ENCODE measurements at places on chromosomes 5 and 9.

GRCh38 chr9:136324501-136325300 is 2.6 kb upstream of the GPSM1 start:
- no peak for DNase-seq

GRCh38 chr5:64794053-64794770 is 25.5 kb downstream of the CWC27 start:
- DNase-seq, result no peak

DNA sequence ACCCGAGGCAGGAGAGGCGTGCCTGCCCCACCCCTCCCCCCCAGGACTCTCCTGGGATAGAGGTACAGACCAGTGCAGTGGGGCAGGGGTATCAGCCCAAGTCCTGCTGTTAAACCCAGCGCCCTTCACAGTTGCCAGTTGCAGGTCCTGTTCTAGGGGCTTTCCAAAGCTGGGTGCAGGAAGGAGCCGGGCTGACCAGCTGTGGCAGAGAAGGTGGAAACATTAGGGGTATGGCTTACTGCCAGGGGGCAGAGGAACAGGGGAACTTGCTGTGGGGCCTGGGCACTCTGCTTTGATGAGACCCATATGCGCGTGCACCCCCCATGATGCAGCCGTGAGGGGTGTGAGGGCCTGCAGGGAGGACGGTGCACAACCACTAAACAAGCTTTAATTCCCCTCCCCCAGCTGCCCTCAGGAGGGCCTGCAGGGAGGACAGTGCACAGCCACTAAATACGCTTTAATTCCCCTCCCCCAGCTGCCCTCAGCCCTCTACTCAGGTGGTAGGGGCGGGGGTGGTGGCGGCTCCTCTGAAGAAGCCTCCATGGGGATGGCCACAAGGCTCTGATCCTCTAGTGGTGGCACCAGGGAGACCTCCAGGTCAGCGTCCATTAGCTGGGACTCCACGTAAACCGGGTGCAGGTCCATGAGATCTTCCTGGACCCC is 766 bp upstream of the LRRC26 start:
- no peak for DNase-seq

DNA sequence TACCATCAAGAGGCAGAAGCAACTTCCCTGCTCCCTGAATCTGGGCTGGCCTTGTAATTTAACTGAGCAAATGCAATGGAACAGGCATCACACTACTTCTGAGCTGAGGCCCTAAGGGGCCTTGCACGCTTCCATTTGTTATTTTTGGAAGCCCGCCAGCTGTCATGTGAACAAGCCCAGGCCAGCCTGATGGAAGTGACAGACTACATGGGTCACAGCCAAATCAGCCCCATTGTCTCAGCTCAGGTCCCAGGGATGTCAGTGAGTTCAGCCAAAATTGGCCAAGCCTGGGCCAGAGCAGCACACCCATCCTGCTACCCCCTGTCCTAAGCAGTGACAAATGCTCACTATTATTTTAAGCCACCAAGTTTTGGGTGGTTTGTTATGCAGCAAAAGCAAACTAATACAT is 72.8 kb downstream of the PRRT1B start:
- DNase-seq, result no peak

DNA sequence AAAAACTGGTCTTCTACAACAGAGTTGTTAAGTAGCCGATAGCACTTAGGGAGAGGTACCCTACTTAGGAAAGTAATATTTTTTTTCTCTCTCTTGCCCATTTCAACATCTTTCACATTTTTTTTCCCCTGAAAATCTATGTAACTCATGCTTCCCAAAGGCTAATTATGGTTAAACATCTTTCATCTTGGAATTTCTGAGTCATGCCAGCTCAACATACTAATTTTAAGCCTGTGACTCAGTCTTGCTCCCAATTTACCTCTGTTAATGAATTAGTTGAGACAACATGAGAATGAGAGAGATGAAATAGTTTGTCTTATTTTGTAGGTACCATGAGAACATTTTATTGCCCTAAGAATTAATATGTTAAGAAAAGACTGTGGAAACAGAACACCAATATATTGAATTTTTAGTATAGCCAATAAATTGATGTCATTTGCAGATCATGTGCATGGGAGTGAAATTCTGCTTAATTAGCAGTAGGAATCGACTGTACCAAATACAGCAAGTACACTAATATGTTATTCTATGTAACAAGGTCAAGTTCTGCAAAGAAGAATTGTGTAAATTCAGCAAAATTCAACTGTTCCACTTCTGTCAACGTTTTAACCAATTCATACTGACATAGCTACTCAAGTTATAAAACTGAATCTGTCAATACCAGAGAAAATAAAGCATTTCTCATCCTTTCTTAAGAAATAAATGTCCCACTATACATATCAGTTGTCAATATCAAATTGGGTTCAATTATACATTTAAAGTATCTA is 550.0 kb downstream of the PTPRD start:
- DNase-seq, result no peak

DNA sequence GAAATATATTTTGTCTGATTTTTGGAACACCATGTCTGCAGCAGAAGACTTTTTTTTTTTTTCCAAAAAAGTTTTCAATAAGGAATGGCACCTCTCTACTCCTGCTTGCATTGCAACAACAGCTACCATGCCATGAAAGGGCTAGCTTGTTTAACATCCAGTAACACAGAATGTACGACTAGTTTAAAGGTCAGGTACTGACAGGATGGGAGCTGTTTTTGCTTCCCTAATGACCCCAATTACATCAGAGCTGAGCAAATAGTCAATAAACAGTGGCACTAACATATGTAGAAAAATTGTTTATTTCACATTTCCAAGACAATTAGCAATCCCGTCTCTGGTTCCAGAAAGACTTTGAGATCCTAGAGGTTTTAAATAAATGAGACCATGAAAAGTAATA is 693.8 kb downstream of the NR2F1-AS1 start:
- no peak for DNase-seq

DNA sequence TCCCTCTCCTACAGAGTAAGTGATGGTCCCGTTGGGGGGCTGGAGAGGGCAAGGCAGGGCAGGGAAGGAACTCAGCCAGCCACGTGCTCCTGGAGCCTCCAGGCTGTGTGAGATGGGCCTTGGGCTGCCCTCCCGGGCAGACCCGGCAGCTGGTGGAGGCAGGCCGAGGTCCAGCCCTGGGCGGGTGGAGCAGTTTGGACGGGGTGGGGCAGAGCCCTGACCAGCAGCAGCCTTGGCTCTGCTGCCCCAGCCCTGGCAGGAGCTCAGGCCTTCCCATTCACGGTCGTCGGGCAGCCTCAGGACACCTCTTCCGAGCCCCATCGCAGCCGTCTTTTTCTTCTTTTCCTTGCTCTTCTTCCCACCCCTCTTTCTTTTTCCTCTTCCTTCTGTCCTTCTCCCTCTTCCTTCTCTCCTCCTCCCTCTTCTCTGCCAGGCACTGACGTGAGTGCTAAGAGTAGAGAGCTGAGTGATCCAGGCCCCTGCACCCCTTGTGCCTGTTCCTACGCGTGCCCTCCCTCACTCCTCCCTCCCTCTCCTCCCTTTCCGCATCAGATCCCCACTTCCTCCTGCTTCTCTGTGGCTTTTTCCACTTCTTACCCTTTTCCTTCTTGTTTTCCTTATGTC is 42.8 kb downstream of the AMBP start:
- DNase-seq, result no peak

DNA sequence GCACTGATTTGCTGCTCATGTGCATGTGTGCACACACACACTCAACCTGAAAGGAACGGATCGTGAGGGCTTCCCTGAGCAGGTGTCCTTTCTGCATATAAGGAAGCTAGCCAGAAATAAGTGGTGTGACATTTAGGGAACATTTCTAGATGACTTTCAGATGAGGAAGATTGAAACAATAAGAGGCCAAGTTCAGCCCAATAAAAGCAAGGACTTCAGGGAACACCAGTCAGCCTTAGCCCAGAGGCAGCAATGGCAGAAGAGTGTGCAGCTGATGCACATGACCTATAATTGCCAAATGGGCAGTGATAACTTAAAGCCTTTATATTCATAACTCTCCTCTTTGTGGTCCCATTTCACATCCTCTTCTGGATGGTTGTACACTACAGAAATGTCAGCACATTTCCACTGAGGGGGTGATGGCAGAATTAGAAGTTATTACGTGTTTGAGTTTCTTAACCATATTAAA is 255.5 kb downstream of the TRIM32 start:
- DNase-seq, result no peak

DNA sequence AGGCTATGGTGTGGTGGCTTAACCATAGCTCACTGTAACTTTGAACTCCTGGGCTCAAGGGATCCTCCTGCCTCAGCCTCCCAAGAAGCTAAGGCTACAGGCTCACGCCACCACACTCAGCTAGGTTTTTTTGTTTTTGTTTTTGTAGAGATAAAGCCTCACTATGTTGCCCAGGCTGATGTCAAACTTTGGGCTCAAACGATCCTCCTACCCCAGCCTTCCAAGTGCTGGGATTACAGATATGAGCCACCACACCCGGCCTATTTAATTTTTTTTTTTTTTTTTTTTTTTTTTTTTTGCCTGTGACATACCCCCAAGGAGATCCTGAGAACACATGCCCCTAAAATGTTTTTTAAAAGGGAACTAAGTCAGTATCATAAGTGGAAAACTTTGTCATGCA is 10.4 kb downstream of the FUBP3 start:
- no peak for DNase-seq

- no peak for DNase-seq
These were observed 124.8 kb upstream of the SLC1A3 start for GRCh38 chr5:36481454-36482120.

- DNase-seq, result no peak
These were observed 98.9 kb upstream of the CPEB4 start for GRCh38 chr5:173789031-173789920.

GRCh38 chr9:134611046-134611445 is 30.6 kb upstream of the COL5A1 start:
- DNase-seq, result no peak

GRCh38 chr5:39473156-39473775 is 48.5 kb upstream of the DAB2 start:
- DNase-seq, result no peak

DNA sequence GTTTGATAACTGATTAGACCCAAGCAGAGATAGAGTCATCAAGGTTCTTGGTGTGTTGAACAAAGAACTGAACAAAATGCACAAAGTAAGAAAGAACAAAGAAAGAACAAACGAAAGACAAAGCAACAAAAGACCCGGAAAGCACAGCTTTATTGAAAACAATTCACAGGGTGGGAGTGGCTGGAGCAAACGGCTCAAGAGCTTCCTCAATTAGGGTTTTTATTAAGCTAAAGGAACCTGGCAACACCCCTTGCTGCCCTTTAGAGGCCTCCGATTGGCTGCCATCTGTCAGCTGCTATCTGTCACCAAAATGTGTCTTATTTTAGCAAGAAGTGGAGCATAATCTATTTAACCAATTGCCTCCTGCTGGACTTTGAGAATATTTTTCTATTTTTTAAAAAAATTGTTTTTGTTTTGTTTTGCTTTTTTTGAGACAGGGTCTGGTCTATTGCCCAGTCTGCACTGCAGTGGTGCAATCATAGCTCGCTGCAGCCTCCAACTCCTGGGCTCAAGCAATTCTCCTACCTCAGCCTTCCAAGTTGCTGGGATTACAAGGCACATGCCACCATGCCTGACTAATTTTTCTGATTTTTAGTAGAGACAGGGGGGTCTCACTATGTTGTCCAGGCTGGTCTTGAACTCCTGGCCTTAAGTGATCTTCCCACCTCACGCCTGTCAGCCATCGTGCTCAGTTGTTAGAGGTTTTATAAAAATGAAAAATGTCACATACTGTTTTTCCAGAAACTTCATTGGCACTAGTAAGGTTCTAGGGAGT is 7.7 kb upstream of the ABO start:
- no peak for DNase-seq

GRCh38 chr9:98808411-98808815 is 943 bp downstream of the GALNT12 start:
- no peak for DNase-seq

DNA sequence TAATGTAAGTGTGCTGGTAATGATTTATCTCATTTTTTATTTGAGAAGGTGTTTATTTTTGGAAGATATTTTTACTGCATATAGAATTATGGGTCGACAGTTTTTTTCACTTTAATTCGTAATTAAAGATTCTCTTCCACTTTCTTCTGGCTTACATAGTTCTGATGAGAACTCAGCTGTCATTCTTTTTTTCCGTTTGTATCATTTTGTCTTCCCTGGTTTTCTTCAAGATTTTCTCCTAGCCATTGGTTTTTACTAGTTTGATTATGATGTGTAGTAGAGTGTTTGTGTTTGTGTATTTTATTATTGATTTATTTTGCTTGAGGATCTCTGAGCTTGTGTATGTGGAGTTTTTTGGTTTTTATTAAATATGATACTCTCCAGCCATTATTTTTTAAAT is 21.7 kb downstream of the SLF1 start:
- DNase-seq, result no peak

- DNase-seq, result no peak
These were observed 169.4 kb downstream of the CRB2 start for GRCh38 chr9:123525424-123525823.

DNA sequence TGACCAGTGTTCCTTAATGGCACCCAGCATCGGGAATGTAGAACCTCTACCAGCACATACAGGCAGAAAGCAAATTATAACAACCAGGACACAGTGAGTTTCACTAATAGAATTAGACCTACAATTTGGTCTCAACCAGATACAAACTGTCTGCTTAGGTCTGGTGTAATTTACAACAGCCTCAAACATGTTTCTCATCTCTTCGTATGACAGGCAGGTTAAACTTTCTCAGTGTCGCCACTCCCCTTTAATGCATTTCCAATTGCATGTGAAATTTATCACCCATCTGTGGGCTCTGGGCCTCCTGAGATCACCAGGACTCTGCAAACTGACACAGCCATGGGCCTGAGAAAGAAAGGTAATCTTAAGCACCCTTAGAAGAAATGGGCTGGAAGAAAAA is 218.7 kb downstream of the DCP2 start:
- no peak for DNase-seq

- DNase-seq, result no peak
These were observed 26.2 kb upstream of the RICTOR start for GRCh38 chr5:39100301-39100850.

GRCh38 chr5:18090177-18090576 is 455.9 kb downstream of the TAF11L14 start:
- no peak for DNase-seq

GRCh38 chr9:131660466-131661405 is 79.1 kb downstream of the RAPGEF1 start:
- no peak for DNase-seq

- DNase-seq, result no peak
These were observed 74.5 kb downstream of the WNK2 start for GRCh38 chr9:93258419-93258817.

DNA sequence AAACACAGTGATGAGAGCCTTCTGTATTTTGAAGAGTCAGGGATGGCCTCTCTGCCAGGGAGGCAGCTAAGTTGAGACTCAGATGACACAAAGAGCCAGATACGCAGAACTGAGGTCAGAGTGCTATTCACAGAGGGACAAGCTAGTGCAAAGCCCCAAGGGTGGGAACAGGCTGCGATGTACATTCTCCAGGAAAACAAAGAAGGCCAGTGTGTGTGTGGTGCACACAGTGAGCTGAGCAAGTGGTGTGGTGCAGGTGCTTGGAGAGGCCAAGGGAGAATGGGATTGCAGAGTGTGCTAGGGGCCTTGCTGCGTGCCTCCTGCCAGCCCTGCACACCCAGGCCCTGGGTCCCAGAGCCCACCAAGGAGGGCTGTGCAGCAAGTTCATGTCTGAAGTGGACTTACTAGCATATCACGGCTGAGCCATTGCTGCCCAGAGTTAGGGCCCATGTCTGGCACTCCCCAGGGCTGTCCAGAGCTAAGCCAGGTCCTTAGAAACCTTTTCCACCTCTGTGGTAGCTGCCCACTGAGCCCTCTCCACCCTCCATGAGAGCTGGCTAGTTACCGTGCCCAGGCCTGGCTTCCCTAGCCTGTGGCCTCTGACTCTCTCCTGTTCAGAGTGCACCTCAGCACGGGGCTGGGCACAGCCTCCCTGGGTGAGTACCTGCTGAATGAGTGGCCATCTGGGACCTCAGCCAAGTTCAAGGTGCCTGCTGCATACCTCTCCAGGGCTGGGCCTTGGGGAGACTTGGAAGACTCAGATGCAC is 9.3 kb downstream of the SLC25A48 start:
- DNase-seq, result no peak

Data from GM18507 (cell line).